ENCODE measurements at places on chromosomes 13 and 19.

DNA sequence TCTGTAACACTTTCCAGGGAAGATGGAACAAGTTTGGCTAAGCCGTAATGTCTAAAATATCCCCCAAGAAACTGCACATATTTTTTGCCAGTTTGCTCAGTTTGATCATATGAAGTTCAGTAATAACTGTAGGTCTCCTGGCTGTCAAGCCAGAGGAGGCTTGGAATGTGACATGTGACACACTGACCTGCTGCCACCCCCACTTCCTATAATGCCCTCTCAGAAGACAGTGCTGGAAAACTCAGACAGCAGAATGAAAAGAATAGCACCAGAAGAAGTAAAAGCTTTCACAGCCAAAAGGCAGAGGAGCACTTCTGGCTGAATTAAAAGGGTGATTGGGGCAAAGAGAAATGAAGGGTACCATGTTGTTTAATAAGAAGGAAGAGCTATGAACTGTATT, 67.4 kb upstream of the UBAC2 start:
- DNase-seq = no peak

- DNase-seq = no peak
Observed at GRCh38 chr13:50094615-50095293, 79.5 kb downstream of the KCNRG start.

DNA sequence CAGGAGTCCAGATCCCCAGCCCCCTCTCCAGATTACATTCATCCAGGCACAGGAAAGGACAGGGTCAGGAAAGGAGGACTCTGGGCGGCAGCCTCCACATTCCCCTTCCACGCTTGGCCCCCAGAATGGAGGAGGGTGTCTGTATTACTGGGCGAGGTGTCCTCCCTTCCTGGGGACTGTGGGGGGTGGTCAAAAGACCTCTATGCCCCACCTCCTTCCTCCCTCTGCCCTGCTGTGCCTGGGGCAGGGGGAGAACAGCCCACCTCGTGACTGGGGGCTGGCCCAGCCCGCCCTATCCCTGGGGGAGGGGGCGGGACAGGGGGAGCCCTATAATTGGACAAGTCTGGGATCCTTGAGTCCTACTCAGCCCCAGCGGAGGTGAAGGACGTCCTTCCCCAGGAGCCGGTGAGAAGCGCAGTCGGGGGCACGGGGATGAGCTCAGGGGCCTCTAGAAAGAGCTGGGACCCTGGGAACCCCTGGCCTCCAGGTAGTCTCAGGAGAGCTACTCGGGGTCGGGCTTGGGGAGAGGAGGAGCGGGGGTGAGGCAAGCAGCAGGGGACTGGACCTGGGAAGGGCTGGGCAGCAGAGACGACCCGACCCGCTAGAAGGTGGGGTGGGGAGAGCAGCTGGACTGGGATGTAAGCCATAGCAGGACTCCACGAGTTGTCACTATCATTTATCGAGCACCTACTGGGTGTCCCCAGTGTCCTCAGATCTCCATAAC, at the start of gene APOE:
TSS of gene APOE (plus strand) at position 360 of the 724 bp plus-strand sequence. CDS start 829 bp downstream, outside the sequence.
- DNase-seq = peak; percentile 45

- no peak for DNase-seq
Observed at GRCh38 chr13:62643799-62644524, 1228.3 kb upstream of the PCDH20 start.

GRCh38 chr19:18190278-18190677, 2.7 kb upstream of the MPV17L2 start:
- DNase-seq = no peak

GRCh38 chr13:44243198-44243857, 130.3 kb upstream of the SERP2 start:
- DNase-seq = peak; percentile 89

- DNase-seq = no peak
Observed at GRCh38 chr13:83992566-83993358, 110.5 kb upstream of the SLITRK1 start.

DNA sequence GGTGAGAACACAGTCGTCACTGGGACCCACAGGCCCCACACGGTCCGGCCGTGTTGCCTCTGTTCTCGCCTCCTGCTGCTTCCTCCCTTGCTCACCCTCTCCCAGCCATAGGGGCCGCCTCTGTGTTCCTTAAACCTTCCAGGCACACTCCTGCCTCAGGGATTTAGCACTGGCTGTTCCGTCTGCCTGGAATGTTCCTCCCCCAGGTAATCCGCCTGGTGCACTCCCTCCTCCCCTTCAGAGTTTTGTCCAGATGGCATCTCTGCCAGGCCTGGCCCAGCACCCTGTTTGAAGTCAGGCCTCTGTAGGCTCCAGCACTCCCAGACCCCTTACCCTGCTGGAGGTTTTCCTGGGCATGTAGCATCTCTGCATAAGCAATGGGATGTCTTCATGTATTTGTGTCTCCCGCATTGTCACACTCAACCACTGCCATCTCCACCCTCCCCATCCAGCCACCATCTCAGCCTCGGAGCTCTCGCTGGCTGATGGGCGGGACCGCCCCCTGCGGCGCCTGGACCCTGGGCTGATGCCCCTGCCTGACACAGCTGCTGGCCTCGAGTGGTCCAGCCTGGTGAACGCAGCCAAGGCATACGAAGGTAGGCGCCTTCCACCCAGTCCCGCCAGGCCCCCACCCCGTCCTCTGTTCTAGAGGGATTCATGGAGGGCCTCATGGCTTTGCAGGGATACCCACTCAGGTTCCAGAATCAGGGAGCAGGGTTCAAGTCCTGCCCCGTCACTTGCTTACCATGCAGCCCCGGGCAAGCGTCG, 25.9 kb downstream of the DPF1 start:
- DNase-seq = no peak

- DNase-seq = no peak
Observed at GRCh38 chr19:33440682-33441081, 67.2 kb downstream of the CEBPG start.

GRCh38 chr19:43818500-43818899, 8.6 kb upstream of the ZNF283 start:
- DNase-seq = no peak

DNA sequence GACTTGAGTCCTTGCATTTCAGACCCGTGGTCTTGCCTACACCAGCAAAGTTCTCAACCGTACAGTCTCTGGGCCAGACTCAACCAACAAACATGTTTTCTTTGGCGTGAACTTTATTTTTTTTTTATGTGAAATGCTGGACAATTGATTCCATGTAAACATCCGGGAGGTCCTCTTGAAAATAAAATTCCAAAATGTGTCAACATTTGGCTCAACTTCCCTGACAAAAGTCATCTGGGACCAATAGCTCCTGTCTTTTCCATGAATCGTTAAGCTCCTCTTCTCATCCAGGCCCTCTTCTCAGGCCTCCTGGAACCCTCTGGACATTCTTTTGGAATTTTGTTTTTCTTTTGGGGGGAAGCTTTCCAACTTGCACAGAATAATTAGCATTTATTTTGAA, 2.7 kb downstream of the ALDH16A1 start:
- DNase-seq = no peak

DNA sequence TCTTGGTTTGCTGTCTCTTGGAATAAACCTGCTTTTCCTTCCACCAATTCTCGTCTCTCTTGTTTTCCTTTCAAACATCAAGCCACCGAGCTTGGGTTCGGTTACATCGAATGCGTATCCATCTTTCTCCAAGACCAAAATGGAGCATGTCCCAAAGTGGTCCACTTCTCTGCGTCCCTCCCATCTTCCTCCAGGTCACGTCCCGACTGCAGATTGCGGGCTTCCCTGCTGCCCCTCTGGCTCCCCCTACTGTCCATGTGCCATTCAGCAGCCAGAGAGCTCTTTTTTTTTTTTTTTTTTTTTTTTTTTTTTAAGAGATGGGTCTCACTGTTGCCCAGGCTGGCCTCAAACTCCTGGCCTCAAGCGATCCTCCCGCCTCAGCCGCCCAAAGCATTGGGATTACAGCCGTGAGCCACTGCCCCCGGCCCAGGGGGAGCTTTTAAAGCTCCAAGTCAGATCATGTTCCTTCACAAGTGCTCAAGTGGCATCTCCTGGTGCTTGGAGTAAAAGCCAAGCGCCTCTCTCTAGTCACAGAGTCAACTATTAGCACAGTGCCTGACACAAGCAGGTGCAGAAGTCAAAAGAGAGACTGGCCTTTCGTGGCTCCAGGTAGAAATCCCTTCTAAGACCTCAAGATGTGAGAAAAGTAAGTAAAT, 10.0 kb downstream of the COL5A3 start:
- peak; percentile 73 for DNase-seq

DNA sequence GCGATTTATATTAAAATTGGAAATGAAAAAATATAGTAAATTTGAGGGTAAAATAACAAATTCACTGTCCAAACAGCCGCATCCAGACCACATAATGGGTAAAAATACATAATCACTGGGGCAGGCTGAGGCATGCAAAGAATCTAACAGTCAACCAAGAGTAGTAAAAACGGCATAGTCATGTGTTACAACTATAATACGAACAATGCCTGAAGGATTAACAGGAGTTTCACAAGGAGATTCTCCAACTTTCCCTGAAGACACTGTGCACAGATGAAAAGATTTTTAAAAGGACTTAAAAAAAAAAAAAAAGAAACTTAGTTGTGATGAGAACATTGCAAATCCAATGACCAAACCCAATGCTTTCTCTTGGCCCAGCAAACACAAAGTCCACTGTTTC, 20.4 kb upstream of the ATXN8OS start:
- no peak for DNase-seq

DNA sequence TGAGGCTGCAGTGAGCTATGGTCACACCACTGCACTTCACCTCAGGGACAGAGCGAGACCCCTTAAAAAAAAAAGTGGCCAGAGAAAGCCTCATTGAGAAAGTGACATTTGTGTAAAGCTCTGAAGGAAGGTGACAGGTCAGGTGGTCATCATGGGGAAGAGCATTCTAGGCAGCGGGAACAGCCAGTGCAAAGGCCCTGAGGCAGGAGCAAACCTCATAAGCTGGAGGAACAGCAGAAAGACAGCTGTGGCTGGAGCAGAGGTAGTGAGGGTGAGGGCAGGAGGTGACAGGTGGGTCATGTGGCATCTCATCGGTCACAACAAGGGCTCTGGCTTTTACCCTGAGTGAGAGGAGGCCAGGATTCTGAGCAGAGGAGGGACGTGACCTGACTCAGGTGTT, 64.4 kb downstream of the RYR1 start:
- DNase-seq = no peak

DNA sequence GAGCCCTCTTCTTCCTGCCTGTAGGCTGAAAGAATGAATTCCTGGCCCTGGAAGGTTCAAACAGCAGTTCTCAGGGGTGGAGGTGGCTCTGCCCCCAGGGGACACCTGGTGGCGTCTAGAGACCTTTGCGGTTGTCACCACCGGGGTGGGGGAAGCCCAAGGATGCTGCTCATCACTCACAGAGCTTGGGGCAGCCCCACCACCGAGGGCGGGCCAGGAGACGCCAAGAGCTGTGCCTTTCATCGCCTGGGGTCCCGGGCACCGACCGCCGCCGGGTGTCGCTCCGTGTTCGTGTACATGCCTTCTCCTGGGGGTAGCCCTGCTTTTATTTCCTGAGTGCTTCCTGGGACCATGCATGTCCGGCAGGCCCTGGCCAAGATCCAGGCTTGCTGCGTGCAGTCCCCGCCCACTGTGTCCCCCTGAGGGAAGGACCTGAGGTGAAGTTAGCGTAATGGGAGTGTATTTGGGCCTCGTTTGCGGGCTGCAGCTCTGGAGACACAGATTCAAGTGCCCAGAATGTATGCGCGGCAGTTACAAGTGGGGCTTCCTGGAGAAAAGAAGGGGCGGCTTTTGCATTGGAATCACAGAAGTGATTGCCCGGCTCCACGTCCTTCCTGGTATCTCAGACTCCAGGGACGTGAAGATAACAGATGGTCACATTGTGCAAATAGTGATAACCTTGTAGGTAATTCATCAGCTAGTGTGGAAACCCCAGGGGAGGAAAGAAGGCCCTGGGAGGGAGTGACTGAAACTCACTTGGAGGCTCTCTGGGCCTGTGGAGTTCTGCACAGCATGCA, 7.8 kb downstream of the DOT1L start:
- DNase-seq = peak; percentile 54

- no peak for DNase-seq
Observed at GRCh38 chr19:32879741-32880140, 10.2 kb upstream of the SLC7A9 start.

- no peak for DNase-seq
Observed at GRCh38 chr13:84098273-84098672, 216.0 kb upstream of the SLITRK1 start.

- DNase-seq = no peak
Observed at GRCh38 chr19:16141043-16141442, 2.4 kb upstream of the HSH2D start.

GRCh38 chr13:23805821-23806220, 83.4 kb downstream of the MIPEP start:
- DNase-seq = no peak

GRCh38 chr19:30802424-30803013, 430.3 kb downstream of the ZNF536 start:
- no peak for DNase-seq

DNA sequence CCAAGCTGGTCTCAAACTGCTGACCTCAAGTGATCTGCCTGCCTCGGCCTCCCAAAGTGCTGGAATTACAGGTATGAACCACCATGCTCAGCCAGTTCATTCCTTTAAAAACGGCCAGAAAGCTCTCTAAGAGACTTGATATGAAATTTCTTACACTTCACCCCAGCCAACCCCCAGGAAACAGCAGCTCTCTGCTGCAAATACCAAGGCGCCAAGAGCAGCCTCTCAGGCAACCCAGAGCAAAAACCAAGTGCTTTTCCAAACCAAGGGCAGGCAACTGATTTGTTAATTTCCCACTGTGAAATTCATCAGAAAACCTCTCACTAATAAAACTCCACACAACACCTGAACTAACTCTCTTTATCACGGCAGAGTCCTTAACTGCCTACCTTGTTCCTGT, 44.9 kb downstream of the LATS2 start:
- peak; percentile 54 for DNase-seq

DNA sequence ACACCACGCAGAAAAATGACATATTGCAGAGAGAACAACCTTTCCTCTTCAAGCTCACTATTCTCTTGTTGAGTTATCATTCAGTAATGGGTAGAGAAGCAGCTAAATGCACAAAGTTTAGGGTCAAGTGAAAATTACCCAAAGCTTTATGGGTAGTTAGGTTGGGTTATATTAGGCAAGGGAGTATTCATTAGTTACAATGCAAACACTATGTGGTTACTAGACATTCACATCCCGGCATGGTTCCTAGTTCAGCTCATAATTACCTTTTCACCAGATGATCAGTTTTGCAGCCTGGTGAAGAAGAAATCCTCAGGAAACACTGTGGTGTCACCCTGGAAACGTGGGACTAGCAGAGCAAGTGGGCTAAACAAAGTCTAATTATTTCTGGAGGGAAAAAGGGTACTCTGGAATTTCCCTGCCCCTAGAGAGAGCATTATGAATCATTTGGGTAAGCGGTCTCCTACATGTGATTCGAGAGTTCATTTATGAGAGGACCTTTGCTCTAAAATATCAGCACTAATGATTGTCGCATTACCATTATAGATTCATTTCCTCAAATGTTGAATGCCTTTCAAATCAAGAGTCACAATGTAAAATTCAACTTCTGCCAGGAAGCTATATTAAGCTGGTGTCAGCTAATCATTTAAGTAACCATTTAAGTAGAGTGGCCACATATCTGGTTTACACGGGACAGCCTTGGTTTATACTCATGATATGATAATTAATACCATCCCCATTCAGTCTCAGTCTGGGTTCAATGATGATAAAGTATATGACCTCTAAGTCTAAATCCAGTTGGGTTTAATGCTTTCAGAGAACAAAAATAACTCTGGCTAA, 1208.0 kb downstream of the DIAPH3 start:
- no peak for DNase-seq
